ENCODE measurements at places on chromosomes 6 and 20.

- DNase-seq, result no peak
Observed at GRCh38 chr20:31594558-31595379, 10.3 kb upstream of the ID1 start.

GRCh38 chr6:1611572-1612298 lies 2.0 kb downstream of the FOXC1 start:
- no peak for DNase-seq

GRCh38 chr6:109453594-109454495 lies 1.7 kb downstream of the MICAL1 start:
- DNase-seq, result peak; percentile 70

DNA sequence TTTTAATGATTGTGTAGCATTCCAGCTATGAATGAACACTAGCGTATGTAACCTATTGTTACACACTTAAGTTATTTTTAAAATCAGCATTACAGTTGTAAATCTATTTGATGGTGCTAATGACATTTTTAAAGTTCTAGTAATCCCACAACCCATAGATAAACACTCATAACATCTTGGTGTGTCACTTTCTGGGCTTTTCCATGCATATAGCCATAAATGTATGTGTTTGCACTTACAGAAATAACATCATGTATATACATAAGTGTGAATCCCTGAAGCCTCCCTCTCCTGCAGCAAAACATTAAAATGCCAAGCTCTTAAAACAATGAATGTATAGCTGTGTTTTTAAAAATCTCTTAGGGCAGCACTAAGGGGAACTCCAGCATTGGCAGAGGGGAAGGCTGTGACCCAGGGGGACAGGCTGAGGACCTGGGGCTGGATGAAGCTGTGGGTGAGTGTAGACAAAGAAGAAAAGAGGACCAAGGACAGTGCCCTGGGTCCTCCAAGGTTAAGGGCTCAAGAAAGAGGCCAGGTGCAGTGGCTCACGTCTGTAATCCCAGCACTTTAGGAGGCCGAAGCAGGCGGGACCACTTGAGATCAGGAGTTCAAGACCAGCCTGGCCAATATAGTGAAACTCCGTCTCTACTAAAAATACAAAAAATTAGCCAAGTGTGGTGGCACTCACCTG lies 929 bp upstream of the CENPB start:
- no peak for DNase-seq

DNA sequence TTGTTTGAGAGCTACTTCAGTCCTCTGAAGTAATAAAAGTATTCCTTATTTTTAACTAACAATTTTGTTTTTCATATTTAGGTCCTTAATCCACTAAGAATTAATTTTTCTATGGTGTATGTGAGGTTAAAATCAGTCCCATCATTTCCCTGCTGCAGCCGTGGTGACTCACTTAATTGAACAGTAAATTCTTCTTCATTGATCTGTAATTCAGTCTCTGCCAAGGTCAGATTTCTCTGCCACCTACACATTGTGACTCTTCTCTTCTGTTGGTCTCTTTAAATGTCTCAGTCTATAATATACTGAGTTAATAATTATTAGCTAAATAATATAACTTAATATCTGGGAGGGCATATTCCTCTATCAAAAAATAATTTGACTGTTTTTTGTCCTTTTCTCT lies 262.3 kb downstream of the UTRN start:
- DNase-seq, result no peak

GRCh38 chr6:104126315-104127005 lies 733.3 kb downstream of the HACE1 start:
- no peak for DNase-seq

DNA sequence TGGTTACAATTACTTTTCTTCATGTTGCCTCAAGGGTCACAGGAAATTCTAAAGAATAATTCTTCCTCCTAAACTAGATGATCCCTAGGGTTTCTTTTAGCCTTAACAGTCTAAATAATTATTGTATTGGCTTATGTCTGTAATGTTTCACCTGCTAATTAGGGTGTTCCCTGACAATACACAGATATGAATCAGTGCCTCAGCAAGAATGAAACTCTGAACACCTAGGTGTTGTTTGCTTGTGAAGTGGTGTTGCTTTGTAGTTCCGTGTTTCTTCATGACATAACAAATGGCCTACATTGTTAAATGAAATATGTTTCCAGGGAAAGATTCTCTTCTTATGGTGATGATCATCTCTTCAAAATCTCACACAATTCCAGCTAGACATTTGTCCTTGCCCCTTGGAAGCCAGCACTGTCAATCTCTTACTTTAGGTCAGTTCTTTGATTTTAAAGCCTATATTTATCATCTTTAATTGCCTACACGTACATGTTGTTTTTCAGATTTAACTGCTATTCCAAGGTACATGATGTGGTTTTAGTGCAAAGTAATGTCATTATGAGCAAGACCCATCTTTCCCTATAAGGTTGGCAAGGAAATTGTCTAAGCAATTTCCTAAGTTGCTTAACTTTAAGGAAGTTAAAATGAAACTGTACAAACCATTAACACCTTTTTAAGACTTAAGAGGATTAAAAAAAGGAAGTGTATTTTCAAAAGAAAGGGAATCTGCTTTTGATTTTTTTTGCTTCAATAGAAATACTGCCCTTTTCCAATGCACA lies 111.9 kb downstream of the TBC1D7 start:
- DNase-seq, result no peak

DNA sequence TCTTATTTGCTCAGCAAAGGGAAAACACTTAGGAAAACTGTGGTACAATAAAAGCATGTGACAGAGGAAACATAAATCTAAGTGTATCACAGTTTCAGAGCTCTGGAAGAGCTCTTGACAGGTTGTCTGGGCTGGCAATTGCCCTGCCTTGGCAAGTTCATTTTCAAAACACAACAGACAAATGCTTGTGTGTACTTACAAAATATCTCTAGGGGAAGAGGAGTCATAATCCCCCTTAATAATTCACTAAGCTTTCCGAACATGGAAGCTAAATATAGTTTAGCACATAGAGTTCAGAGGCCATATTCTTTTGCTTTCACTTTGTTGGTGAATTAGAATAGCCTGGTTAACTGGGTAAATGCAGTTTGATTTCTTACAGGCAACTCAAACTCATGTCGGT lies 211.6 kb upstream of the THEMIS start:
- peak; percentile 17 for DNase-seq

DNA sequence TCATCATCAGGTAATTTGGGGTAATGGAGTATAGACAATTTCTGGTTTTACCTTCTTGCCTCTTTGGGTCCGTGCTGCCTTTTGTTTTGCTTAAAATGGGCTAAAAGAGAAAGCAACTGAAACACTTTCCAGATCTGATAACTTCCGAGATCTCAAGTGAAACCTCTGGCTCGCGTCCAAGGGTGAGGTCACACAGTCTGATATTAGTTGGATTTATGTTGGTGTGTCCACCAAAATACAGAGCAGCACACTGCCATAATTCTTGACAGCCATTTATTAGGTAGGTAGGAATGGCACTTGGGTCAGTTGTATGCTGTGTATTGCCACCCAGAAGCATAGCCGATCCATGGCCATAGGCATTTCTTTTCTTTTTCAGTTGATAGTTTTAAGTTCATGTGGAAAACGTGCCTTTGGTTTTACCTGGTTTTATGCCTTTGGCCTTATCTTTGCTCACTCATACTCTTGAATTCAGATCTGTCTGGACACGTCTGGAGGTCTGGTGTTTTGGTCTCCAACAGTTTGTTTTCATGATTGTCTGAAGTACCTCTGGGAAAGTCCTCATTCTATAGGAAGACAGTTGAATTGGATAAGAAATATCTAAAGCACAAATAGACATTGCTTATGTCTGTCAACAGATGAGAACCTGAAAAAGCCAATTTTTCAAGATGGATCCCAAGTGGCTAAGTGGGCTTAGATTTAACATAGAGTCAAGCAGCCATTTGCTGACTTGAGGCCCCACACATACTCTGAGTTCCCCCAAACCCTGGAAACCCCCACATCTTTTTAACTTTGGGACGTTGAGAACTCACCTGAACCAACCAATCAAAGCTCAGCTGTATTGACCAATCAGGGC lies 320.8 kb downstream of the SOX4 start:
- DNase-seq, result no peak
